GM04504 (cell line): ENCODE measurements at places on chromosomes 3 and 15.

GRCh38 chr15:38536201-38536676 lies 28.4 kb downstream of the RASGRP1 start:
- DNase-seq, result peak; percentile 78

GRCh38 chr15:25392806-25393205 lies 46.0 kb downstream of the UBE3A start:
- no peak for DNase-seq

DNA sequence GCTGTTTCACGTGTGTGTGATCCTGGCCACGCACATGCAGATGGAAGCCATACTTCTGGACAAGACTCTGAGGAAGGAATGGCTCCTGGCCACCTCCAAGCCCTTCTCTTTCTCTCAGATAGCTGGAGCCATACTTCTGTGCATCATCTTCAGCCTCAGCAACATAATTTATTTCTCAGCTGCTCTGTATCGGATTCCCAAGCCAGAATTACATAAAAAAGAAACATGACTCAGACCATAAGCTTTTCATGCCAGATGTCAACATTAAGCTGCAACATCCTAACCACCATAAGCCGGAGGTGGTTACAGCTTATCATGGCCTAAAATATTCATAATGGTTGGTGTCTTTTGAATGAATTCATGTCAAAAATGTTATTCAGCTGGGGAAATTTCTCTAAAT lies 10.6 kb upstream of the KIF23 start:
- peak; percentile 87 for DNase-seq

GRCh38 chr15:77497110-77497737 lies 76.5 kb downstream of the HMG20A start:
- peak; percentile 51 for DNase-seq

GRCh38 chr15:45551676-45552075 lies 29.1 kb upstream of the SLC30A4 start:
- DNase-seq, result no peak

GRCh38 chr3:112132554-112132953 lies 494 bp downstream of the GCSAM start:
- no peak for DNase-seq

- DNase-seq, result no peak
Observed at GRCh38 chr3:182957676-182958266, 22.6 kb downstream of the DCUN1D1 start.

DNA sequence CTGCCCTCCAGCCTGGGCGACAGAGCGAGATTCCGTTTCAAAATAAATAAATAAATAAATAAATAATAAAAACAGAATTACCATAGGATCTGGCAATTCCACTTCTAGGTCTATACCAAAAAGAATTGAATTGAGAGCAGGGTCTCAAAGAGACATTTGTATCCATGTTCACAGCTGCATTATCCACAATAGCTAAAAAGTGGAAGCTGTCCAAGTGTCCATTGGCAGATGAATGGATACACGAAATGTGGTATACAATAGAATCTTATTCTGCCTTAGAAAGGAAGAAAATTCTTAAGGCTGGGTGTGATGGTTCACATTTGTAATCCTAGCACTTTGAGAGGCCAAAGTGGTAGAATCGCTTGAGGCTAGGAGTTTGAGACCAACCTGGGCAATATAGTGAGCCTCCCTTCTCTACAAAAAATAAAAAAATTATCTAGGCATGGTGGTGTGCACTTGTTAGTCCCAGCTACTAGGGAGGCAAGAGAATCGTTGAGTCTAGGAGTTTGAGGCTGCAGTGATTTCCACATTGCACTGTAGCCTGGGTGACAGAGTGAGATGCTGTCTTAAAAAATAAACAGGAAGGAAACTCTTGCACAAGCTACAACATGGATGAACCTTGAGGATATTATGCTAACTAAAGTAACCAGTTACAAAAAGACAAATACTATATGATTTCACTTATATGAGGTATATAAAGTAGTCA lies 24.2 kb downstream of the PFKFB4 start:
- no peak for DNase-seq

- DNase-seq, result no peak
Observed at GRCh38 chr3:127321371-127321770, 33.5 kb upstream of the PRR20G start.

DNA sequence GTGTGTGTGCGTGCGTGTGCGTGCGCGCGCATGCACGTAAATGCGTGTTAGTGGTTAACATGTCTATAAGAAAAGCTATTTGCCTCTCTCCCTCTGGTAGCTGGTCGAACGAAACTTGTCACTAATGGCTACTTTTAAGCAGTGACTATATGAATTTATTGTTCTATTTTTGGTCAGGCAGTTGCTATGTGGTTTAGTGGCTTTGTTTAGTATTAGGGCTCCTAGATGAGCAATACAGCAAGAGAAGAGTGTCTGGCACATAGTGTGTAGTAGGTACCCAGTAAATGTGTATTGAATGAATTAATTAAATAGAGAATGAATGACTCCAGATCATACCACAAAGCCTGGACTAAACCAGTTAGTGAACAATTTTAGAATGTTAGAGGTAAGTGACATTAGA lies 171.6 kb downstream of the PPM1L start:
- no peak for DNase-seq

DNA sequence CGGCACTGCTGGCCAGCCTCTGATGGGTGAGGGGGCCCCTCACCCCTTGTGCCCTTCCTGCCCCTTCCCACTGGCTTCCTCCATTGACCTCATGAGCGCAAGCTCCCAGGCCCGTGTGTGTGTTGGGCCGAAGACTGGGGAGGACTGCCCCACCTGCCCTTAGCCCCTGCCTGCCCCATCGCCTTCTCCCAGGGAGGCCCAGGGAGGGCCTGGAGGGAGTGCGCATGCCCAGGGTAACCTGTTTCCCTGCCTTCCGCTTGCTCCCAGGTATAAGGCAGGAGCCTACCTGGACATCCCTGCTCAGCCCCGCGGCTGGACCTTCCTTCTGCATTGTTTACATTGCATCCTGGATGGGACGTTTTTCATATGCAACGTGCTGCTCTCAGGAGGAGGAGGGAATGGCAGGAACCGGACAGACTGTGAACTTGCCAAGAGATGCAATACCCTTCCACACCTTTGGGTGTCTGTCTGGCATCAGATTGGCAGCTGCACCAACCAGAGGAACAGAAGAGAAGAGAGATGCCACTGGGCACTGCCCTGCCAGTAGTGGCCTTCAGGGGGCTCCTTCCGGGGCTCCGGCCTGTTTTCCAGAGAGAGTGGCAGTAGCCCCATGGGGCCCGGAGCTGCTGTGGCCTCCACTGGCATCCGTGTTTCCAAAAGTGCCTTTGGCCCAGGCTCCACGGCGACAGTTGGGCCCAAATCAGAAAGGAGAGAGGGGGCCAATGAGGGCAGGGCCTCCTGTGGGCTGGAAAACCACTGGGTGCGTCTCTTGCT lies 8.8 kb downstream of the DLL4 start:
- no peak for DNase-seq

DNA sequence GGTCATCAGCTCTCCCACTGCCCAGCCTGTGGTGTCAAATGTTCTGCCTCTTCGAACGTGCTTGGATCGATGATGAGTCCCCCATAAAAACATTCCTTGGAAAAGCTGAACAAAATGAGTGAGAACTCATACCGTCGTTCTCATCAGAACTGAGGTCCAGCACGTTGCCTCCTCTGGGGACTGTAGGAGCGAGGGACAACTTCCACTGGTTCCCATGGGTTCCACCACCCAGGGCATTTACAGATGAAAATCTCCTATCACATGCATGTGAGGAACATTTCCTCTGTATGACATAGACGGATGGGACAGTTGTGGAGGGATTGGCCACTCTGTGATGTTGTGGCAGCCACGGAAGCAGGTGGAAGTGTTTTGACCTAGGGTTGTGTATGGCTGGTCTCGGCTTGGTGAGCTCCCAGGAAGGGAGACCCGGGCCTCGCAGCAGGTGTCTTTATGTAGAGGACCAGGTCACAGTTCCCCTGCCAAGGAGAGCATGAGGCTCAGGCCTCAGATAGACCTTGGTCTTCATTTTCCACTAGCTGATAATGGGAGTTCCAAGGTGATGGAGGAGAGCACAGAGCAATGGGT lies 113.0 kb downstream of the SNRPN start:
- DNase-seq, result no peak

GRCh38 chr3:44506961-44507360 lies 29.5 kb upstream of the ZNF445 start:
- no peak for DNase-seq

DNA sequence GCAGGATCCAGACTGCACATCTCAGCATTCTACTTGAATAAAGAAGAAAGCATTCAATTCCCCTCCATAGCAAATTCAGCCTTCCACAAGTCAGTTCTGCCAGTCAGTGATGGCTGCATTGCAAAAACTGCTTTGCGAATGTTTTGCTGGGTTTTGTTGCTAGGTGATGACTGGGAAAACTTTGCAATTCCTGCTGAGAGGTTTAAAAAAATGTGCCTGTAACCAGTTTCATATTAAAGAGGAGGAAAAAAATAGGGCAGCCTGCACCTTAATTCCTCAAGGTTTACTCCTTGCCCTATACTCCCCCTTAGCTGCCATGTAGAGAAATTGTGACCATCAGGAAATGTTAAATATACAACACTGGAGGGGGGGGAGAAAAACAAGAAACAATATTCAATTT lies 225.6 kb upstream of the ATP11B start:
- no peak for DNase-seq

GRCh38 chr3:62277450-62277849 lies 95.9 kb downstream of the FEZF2 start:
- no peak for DNase-seq

- no peak for DNase-seq
Observed at GRCh38 chr15:72197460-72198355, at the start of gene GRAMD2A. Gene GRAMD2A (minus strand): TSS chr15:72197787.

DNA sequence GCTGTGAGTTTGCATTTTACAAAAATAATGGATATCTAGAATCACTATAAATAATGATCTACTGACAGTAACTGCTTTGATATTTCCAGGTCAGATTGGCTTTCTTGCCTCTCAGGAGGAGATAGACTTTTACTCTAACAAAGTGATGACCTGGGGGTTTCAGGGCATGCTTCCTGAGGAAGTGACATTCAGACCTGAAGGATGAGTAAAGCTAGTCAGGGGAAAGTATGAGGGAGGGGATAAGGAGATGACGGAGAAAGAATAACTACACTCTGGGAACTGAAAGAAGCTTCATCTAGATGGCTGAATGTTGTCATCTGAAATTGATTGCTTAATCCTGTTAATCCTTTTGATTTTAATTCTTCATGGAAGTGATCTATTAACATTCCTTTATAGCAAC lies 32.2 kb downstream of the ARMC8 start:
- no peak for DNase-seq

DNA sequence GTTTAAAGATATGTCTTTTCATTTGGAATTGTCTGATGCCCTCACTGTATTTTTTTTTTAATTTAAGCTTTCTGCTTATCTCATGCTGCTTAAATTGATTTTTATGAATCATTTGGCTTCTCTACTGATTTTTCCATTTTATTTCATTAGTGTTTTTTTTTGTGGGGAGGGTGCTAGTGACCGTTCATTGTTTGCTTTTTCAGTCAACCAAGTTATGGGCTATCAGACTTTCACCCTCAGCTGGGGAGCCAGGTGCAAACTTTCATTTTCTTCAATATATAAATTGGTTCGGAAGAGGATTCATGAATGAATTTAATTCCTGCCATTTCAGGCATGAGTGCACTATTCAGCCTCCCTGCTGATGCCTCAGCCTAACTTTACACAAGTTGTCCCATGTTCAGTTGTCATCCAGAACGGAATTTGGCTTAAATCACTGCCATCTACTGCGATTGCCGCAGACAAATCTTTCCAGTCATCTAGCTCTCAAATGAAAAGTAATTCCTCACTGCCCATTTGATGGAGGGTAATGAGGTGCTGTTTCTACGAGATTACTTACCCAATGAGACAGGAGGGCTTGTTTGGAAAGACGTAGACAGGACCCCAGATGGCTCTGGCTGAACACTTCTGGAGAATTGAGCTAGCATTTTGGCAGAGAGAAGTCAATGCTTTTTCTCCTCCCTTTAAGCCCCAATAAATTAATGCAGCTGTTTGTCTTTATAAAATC lies 89.9 kb upstream of the RORA start:
- DNase-seq, result no peak

GRCh38 chr15:41483519-41483918 lies 10.2 kb upstream of the ITPKA start:
- no peak for DNase-seq

DNA sequence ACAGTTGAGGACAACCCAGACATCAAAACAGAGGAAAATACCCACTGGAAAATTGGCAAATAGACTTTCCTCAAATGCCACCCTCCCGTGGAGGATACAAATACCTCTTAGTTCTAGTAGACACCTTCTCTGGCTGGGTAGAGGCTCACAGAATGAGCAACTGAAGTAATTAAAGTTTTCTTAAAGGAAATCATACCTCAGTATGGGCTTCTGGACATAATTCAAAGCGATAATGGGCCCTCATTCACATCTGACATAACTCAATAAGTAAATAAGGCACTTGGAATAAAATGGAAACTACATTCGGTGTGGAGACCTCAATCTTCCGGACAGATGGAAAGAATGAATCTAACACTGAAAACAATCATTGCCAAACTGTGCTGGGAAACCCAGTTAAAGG lies 115.2 kb upstream of the PLCL2 start:
- no peak for DNase-seq

DNA sequence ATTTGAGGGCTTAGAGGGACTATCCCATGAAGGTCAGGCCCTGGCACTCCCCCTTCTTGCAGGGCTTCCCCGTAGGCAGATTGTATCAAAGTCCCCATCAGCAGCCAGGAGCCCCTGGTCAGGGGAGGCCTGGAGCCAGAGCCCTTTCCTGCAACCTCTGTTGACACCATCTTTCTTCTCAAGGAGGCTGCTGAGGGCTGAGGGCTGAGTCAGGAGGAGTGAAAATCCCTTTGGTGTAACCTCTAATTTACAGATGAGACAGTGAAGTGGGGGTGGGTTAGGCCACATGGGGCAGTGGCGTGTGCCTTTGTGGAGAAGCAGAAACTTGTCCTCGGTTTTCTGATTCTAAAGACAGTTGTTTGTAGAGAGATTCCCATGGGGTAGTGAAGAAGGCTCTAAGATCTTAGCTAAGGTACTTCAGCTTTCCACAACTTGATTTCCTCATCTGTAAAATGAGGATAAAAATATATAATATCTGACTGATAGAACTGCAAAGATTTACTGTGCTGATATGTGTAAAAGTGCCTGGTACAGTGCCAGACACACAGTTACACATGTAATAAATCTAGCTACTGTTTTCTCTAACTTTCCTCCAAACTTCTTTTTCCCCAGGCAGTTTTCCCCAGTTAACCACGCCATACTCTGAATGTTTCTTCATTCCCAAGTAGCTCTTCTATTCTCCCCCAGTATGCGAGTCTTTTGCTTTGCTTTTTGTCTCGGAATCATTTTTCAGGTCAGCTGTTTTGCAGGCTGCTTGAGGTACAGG lies 249.4 kb upstream of the TPM1 start:
- no peak for DNase-seq
